ENCODE measurements at places on chromosomes 12 and 14.

- DNase-seq = no peak
Measured at GRCh38 chr12:3116106-3116844, 39.1 kb downstream of the TSPAN9 start.

DNA sequence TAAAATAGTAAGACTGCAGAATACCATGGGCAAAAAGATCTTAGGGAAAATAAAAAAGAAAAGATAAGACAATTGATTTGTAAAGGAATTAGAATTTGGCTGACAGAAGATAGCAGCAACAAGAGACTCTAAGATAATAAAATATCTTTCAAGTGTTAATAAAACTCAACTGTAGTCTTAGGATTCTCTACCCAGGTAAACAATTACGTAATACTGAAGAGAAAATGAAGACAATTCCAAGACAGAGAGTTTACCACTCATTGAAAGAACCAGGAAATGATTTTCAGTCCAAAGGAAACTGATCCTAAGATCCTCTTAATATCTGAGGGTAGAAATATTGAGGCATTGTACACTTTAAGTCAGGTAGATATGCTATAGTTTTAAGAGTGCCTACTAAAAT lies 321.1 kb downstream of the CEP128 start:
- DNase-seq = no peak

DNA sequence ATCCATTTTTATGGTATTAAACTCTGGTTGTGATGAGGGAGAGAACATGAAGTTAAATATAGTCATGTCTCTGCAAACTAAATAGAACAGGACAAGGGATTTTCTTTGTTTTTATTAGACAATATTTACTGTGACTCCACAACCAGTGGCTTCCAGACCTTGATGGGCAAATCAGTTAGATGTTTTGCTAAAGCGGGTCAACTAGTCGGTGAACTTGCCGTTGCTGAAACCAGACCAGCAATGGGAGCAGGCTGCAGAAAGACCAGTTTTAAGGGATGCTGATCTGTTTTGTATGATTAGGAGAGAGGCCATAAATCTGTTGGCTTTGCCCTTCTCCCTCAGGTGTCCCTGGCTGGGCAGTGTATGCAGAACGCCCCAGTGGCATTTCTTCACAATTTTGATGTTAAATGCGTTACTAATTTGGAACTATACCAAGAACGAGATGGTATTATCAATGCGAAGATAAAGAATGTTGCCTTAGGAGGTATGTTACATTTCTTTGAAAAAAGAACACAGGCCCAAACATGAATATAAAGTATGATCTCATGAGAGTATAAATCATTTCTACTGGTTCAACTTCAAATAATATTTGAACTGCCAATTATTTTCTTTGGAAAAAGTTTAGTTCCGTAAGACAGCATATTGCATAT lies 19.4 kb downstream of the TCTN2 start:
- no peak for DNase-seq

DNA sequence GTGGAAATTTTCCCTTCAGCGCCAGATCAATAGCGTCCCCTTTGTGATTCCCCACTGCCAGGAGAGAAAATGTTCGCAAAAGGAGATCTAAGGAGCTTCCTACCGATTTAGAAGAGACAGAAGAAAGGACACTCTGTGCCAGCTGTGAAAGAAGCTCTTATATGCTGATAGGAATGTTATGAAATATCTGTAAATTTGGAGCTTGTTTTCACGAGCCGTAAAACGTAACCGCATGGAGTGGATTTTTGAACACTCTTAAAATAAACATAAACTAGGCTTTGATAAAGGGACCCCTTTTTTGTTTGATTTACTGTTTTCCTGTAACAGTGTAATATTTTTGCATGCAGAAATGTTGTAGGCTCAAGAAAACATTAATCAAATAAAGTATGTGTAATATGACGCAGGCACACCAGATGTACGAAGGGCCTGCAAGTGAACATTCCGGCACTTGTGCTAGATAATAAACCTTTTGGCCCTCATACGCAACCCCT lies 346.8 kb downstream of the ETNK1 start:
- no peak for DNase-seq

GRCh38 chr12:124369055-124369826 lies 74.3 kb downstream of the RFLNA start:
- no peak for DNase-seq

DNA sequence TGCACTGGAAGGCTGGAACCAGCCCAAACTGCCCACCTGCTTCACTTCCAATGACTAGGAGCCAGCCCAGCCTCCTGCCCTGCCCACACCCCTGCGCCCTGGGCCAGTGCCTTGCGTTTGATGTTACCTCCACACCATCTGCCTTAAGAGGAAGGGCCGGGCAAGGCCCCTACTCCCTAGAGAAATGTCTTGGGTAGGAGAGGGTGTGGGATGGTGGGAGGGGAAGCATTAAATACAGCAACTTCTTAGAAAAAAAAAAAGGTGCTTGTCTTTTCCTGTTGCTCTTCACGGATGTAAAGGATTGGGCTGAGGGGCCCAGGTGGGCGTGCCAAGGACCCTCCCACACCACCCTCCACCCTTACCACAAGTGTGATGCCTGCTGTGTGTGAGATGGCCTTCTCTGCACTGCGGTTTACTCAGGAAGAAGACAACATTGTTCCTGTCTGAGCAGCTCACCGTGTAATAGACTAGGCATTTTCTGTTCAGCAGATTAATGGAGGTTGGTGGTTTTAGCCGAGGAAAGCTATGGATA lies 99.9 kb downstream of the NINJ2 start:
- no peak for DNase-seq

GRCh38 chr14:51957950-51958349 lies 31.4 kb upstream of the RTRAF start:
- no peak for DNase-seq

DNA sequence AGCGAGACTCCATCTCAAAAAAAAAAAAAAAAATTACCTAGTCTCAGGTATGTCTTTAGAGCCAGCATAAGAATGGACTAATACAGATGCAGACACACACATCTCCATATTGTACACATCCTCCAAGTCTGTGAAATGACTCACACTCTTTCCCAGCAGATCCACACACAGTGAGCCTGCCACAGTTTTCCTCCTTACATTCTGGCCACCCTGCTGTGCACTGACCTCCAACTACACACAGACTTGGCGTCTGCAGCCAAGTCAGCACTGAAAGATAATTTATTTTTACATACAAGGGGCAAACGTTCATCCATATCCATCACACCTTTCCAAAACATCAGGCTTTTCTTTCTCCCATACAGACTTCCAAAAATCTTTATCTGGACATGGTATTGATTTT lies 115.9 kb downstream of the SLC25A21 start:
- no peak for DNase-seq

DNA sequence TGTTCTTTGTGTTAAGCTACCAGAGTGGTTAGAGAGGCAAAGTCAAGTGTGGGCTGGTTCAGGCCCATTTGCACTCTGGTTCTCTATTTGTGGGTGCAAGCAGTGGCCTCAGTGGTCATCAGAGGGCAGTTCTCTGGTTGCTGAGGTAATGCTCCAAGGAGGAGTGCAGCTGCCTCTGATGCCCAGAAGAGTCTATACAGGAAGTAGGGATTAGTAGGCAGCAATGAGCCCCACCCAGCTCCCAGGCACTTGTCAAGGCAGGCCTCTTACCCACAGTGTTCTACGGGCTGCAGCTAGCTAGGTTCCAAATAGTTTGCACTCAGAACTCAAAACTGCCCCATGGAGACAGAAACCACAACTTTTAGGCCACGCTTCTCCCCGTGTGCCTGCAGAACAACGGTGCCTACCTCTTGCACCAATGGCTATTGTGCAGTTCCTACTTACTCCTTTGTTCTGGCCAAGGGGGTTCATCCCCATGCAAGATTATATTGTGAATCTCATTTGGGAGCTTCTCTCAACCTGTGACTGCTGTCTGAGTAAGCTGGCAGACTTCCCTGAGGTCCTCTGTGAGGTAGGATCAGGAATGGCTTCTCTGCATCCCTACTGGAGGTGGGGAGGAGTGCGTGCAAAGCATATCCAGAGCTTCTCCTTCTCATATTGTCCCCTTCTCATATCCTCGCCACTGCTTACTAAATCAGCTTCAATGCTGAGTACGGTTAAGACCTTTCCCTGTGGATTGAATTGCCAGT lies 410.3 kb upstream of the LMO3 start:
- DNase-seq = no peak

- no peak for DNase-seq
Measured at GRCh38 chr14:94517248-94517640, 8.0 kb upstream of the SERPINA12 start.

- no peak for DNase-seq
Measured at GRCh38 chr12:33813536-33813935, 208.8 kb upstream of the ALG10 start.

- DNase-seq = no peak
Measured at GRCh38 chr12:66776974-66777373, 98.1 kb upstream of the GRIP1 start.

DNA sequence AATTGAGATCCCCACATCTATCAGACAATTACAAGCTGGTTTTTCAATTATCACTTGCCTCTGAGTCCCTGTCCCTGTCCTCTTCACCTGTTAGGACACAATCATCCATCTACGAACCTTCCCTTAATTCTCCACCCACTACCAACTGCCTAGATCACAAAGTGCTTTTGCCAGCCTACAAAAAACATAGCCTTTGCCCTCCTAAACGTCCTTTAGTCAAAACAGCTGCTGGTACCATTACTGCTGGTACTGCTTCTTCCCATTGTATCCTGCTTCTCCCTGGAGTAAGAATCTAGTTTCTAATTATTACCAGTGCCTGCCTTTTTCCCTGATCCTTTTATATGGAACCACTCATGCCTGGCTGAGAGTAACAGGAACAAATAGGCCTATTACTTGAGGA lies 82.1 kb downstream of the CPNE8 start:
- DNase-seq = no peak

DNA sequence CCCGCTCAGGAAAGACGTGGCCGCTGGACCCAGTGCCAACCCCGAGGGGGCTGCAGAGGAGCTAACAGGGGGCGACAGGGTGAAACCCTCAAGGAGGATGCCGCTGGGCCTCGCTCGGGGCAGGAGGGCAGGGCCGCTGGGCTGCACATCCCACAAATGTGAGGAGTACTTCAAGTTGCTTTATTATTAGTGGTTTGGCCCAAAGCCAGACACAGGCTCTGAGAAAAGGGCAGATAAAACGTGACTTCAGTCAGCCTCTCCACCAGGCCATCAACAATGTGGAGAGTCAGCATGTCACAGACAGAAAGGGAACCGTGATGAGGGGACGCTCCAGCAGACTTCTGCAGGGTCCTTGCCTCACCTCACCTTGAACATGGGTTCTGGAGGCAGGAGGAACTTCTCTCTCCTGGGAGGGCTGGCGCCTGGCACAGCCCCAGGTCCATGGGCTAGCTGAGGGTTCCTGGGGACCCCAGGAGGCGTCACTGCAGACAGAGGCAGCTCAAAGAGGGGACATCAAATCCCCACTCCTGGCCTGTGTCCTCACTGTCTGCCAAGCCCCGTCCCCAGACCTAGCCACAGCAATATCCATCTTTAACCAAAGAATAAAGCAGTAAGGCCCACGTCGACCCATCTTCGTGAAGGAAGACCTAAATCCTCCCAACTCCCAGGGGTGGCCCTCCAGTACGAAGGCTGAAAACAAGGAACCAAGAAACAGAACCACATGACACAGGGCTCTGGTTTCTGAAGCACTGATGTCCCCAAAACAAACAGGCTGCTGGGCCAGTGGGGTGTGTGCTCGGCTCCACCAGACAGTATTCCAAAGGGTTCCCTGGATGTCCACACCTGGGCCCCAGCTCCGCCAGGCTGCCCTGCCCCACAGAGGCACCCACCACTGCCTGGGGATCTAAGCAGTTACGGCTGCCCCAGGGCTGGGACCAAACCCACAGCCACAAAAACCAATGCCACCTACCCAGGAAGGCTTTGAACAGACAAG lies 35.1 kb downstream of the CCDC85C start:
- DNase-seq = no peak

DNA sequence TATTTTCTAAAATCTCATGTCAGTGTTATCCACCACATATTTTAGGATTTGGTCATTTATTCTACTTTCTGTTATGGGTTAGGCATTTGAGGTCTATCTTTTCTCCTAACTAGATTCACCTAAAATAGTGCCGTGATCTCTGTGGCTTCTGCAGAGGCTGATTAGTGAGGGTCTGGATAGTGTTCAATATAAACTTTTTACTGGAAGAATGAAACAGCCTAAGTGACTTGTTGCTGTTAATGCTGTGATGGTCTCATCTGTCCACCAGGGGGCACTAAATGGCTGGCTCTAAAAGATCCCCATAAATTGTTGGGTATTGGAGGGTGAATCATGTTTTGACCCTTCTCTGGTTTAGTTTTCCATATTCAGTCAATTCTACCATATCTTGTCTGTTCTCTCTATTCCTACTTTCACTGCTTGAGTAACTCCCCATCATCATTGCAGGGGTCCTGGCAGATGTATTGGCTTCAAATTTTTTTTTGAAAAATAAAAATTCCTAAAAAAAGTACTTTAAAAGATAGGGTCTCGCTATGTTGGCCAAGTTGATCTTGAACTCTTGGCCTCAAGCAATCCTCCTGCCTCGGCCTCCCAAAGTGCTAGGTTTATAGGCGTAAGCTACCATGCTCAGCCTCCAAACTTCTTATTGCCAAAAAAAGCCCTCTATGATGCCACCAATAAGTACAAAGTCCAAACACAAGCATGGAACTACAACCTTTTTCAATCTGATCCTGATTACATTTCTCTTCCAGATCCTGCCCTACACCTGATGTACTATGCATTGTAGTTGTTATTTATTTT lies 6.9 kb downstream of the PABPN1 start:
- peak; percentile 74 for DNase-seq
